ENCODE measurements at places on chromosomes 5 and 9.

GRCh38 chr5:178625679-178626483 is 969 bp downstream of the CLK4 start:
- DNase-seq = peak; percentile 20

GRCh38 chr5:72857396-72857795 is 40.9 kb downstream of the TNPO1 start:
- no peak for DNase-seq

DNA sequence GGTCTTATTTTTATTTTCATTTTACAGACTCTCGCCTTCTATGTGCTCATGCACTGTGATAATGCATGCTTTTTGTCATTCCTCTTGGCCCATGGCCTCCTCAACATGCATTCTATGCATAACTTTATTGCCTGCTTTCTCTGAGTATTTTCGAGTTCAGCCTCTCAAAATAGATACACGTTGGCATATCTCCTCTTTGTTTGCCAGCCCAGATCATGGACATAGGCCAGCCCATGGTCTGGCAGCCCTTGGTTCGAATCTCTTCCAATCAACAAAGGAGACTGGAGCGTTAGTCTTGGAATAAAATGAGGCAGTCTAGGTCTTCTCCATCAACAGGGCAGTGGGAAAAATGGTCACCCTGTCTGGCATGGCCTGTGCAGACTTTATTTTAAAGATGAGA is 279.5 kb upstream of the ADAMTS16 start:
- DNase-seq = no peak

DNA sequence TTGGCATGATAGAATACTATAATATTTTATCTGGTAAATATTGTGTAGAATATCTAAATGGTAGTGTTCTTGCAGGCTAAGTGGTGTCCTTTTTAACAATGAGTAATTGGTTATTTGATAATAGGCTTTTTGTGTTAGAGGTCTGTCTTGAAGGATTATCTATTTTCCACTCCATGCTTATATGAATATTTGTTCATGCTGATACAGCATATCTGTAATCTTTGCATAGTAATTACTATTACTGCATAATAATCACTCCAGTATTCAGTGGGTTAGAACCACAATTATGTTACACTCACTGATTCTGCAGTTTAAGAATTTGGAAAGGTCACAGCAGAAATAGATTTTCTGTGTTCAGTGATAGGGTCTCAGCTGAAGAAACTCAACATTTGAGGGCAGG is 1229.9 kb downstream of the MAT2B start:
- DNase-seq = no peak

- no peak for DNase-seq
Measured at GRCh38 chr5:72353046-72353445, 32.9 kb downstream of the PTCD2 start.

DNA sequence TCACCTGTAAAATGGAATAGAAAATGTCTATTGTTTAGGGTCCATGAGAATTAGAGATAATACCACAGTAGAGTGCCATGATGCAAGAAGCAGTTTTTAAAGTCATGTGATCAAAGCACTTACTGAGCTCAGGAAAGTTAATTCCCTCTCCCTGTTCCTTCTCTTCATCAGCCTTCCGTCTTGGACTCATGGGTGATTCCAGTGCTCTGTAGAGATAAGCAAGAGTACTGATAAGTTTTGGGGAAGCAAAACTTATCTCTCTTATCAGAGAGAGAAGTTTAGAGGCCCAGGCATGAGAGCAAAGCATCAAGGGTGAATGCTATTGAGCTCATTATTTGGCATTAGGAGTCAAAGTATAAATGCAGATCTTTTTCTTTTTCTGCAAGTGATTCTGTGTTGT is 410.1 kb downstream of the AGTPBP1 start:
- no peak for DNase-seq

DNA sequence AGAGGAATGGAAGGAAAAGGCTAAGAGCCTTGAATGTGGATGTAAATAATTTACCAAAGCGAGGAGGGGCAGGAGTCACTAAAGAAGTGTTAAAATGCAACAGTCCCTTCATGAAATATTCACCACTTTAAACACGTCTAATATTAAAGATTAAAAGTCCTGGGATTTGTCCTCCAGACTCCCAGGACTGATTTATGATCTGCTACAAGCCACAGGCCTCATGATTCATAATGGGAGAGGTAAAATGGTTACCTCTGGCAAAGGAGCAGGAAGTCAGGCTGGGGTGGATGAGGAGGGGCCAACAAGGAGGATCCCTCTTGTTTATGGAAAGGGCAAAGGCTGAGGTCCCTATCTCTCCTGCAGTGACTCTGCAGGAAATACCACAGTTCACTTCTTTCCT is 292.4 kb downstream of the TRIM32 start:
- no peak for DNase-seq

DNA sequence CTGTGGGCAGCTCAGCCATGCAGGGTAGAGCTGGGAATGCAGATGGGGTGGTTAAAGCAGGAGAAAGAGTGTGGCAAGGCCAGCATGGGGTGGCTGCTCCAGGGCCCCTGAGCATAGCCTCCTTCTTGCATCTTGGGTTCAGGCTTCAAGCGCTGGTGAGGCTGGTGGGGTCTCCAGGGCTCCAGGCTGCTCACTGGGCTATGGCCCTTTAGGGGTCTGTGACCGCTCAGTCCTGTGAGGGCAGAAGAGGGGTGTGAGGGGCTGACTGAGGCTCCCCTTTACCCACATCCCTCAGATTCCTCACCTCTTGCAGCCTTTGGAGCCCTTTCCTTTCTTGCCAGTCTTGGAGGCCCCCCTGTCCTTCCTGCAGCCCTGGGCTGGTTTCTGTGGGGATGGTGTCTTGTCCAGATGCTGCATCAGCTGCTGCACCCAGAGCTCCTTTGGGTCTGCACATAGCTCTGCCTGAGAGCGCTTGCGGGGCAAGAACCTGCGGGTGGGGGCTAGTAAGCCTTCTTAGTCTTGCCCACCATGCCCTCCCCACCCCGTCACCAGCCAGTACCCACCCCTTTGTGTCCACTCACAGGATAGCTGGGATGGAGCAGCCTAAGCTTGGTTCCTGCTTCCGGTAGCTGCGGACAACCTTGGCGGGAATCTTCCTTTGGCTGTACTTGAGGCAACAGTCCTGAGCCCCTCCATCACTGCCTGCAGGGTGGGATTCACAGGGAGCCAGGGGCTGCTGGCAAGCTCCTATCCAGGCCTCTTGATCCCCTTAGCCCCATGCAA is 549 bp downstream of the CCL21 start:
- no peak for DNase-seq

DNA sequence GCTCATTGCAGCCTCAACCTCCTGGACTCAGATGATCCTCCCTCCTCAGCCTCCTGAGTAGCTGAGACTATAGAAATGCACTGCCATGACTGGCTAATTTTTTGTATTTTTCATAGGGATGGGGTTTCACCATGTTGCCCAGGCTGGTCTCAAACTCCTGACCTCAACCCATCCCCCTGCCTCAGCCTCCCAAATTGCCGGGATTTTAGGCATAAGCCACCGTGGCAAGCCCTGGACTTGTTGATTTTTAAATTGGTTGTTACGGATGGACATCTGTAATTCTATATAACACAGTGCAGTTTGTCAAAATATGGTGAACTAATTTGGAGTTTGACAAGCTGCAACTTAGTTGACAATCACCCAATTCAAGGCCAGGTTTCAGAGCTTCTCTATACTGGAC is 22.7 kb downstream of the SNX18 start:
- no peak for DNase-seq

GRCh38 chr5:10904862-10905432 is 143.9 kb upstream of the DAP start:
- DNase-seq = no peak

Data from NCI-H1694 treated with DMSO at 0.1 percent for 48 hours (cell line).